Activated T-helper 17 cell treated with anti-CD3 and anti-CD28 coated beads, Interleukin-2, amount 50 U/mL, for 72 hours (primary cell): ENCODE measurements at places on chromosomes 5 and 9. TPM values are rescaled to one million over a fixed set of nuclear protein-coding genes. Genes with fewer than 3 reads are reported as not detected.

BARHL1 gene
- not detected for total RNA-seq

MARCOL gene
- not detected for total RNA-seq

FOXD4L4 gene
- total RNA-seq: 0.24 TPM

NOL6 gene
- 25.9 TPM for total RNA-seq

DNA sequence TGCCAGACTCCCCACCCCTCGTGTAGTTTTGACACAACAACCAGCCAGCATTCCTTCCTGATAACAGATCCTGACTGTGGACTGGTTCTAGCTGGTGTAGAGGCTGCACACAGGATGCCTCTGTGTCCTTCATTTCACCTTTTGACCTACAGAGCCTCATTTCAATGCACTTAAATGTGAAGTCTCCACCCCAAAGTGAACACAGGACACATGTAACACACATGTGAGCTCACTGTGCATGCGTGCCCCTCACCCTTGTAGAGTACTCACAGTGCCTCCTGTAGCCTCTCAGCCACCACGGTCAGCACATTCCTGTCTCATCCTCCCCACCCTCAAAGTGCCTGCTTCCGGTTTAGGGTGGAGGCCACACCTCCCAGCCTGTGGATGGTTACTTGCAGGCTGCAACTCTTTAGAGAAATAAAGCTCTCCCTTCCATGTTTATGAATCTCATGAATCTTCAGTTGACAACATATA lies 11.6 kb upstream of the NKD2 start:
- ATAC-seq: peak; percentile 64

DNA sequence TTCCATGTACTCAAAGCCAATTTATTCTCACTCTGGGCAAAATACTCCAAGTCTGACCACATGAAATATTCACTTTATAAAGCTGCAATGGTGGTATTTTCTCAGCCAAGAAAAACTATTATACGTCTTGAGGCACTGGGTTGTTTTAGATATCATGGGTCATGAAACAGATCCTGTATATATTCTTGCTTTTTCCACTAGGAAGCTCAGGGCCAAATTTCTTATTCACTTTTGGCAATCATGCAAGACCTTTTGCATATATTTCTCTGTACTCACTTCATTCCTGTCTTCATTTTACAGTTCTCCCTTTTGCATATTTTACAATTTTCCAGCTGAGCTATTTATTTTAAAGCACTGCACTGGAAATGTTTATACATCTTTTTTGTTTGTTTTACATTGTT lies 49.8 kb downstream of the GABBR2 start:
- no peak for ATAC-seq

- no peak for ATAC-seq
Observed at GRCh38 chr9:36713515-36714490, 141.1 kb downstream of the MELK start.

DNA sequence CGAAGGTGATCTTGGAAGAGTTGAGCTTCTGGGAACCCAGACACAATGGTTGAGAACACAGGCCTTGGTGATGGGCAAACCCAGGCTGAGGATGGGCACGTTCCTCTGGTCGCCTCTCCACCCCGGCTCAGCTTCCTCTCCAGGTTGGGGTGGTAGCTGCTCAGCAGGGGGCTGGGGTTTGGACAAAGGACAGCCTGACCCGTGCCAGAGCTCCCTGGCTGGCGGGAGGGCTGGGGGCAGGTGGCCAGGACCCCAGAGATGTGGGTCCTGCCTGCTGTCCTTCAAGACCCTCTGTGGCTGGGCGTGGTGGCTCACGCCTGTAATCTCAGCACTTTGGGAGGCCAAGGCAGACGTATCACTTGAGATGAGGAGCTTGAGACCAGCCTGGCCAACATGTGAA lies 25.2 kb downstream of the NCS1 start:
- no peak for ATAC-seq
